ENCODE measurements at places on chromosomes 3 and 15.
A peak's percentile ranks its signal among the peaks of the same experiment; 100 is the strongest.

- DNase-seq, result no peak
Observed at GRCh38 chr15:60721257-60721626, 242.3 kb upstream of the ICE2 start.

- no peak for DNase-seq
Observed at GRCh38 chr3:184734903-184735701, 23.2 kb upstream of the MAGEF1 start.

DNA sequence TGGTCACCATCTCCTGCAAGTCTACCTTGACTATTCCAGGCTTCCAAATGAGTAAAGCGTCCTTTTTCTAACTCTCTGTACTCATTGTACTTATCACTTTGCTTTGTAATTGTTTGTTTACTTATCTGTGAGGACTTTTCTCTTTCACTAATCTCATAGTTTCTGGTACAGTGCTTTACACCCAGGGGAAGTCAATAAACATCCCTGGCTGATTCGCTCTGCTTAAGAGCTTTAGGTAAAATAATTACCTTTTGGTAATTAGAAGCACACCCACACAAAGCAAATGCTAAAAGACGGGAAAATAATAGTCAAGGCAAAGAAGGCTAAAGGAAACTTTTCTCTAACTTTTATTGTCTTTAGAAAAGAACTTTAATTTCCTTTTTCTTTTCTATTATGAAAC is 466.9 kb upstream of the ROBO1 start:
- no peak for DNase-seq

- DNase-seq, result no peak
Observed at GRCh38 chr15:89364741-89365450, 30.3 kb upstream of the POLG start.

DNA sequence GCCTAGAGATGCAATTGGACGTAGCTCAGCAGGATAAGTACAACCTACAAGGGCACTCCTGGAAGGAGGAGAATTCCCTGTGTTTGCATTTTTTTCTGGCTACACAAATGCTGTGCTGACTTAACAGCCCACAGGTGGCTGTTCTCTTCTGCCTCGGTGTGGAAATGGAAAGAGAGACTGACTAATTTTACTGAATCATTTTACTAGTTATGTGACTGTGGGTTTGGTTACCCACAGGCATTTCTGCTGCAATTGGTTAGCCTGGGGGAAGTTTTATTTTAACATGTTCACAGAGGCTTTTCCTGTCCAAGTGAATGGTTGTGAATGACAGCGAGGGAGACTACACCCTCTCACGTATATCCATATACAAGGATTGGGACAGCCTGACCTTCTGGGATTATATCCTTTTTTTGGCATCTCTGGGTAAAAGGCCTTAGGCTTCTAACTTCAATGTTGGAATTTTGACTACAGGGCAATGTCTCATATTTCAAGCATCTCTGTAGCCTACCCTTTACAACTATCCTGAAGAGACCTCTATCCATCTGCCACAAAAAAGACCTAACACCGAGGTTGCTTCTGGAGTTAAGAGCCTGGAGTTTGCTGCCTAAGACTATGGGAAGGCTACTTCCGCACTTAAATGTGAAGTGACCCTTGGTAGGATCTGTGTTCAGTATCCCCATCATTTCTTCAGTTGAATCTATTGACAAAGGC is 67.2 kb upstream of the TP63 start:
- peak; percentile 13 for DNase-seq

DNA sequence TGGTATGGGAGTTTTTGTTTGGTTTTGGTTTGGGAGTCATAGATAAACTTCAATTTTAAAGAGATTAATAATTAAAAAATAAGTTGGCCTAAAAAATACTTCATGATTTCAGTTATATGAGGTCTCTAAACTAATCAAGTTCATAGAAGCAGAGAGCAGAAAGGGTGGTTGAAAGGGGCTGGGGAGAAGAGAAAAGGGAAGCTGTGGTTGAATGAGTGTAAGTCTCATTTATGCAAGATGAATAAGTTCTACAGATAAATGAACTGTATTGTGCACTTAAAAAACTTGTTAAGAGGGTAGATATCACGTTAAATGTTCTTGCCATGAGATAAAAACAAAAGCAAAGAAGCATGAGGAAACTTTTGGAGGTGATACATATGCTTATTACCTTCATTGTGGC is 188.7 kb downstream of the NSUN3 start:
- no peak for DNase-seq

GRCh38 chr3:182501856-182502255 is 291.4 kb upstream of the ATP11B start:
- DNase-seq, result no peak

DNA sequence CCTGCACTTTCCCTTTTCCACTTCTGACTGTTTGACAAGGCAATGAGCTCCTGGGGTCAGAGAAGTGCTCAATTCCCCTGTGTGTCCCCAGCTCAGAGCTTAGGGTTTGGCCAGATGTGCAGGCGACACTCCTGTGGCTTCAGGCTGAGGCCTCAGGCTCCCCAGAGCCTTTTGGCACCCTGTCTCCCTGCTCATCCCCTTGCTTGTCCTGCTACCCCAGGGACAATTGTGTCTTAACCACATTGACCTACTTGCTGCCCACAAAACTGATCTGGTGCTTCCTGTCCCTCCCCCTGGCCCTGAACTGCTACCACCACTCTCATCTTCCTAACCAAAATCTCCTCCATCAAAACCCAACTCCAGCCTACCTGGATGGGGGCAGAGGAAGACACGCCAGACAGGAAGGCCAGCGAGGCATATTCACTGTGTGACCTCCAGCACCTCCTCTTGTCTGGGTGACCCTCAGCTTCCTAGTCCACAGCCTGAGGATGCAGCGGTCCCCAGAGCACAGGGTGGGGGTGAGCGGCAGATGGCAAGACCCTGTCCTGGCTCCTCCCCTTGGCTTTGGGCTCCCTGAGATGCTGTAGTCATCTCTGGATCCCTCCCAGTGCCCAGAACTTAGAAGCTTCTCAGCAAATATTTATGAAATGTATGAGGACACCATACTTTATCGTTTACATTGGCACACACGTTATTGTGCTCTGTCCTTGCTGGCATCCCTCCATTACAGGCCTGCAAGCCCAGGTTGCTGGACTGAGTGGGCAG is 98.9 kb upstream of the SLC6A6 start:
- no peak for DNase-seq

GRCh38 chr15:51144021-51144532 is 49.4 kb upstream of the TNFAIP8L3 start:
- DNase-seq, result no peak

- no peak for DNase-seq
Observed at GRCh38 chr3:69044608-69045007, 7.5 kb downstream of the TMF1 start.

- DNase-seq, result no peak
Observed at GRCh38 chr15:58118272-58118671, 19.9 kb upstream of the AQP9 start.

GRCh38 chr3:179476215-179476614 is 24.9 kb upstream of the GNB4 start:
- DNase-seq, result no peak

DNA sequence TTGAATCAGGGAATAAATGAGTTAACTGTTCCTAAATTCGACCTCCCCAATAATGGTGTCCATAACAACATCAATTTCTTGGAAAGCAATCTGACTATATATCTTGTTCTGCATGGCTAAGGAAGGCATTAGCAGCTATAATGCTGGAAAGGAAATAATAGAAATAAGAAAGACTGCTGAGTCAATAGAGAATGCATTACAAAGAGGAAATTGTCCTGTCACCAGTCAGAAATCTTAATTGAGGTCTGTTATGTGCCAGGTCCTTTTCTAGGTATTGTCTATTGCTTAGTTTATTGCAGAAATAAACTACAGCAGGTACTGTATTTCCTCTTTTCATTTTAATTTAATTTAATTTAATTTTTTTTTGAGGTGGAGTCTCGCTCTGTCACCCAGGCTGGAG is 5.9 kb upstream of the PPP1R2 start:
- DNase-seq, result no peak

GRCh38 chr15:59274126-59274970 is 67.7 kb downstream of the LDHAL6B start:
- DNase-seq, result no peak

- DNase-seq, result no peak
Observed at GRCh38 chr3:178491751-178492150, 44.5 kb upstream of the KCNMB2 start.

- DNase-seq, result no peak
Observed at GRCh38 chr15:48702569-48703236, 57.2 kb upstream of the FBN1 start.

DNA sequence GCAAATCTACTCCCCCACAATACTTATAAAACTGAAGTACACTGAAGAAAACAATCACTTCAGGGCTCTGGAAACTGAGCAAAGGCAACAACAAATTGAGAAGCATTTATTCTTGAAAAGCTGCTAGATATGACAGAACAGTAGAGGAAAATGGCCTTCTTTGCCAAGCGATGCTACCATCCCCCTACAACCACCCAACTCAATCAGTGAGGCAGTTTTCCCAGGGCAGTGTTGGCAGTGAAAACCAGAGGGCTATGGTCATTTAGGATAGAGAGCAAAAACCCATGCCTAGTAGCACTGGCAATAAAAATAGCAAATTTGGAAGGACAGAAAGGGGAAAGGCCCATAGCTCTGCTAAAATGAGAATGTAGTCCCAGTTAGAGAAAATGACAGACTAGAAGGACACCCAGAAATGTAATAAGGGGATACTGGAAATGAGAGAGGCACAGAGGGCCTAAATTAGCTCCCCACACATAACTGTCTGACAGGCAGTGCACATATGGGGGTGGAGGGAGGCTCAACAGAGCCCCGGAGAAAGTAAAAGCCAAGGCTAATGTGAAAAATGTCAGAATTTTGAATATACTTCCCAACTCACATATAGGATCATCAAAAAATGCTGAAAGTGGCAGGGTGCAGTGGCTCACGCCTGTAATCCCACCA is 143.5 kb downstream of the GSK3B start:
- DNase-seq, result no peak

DNA sequence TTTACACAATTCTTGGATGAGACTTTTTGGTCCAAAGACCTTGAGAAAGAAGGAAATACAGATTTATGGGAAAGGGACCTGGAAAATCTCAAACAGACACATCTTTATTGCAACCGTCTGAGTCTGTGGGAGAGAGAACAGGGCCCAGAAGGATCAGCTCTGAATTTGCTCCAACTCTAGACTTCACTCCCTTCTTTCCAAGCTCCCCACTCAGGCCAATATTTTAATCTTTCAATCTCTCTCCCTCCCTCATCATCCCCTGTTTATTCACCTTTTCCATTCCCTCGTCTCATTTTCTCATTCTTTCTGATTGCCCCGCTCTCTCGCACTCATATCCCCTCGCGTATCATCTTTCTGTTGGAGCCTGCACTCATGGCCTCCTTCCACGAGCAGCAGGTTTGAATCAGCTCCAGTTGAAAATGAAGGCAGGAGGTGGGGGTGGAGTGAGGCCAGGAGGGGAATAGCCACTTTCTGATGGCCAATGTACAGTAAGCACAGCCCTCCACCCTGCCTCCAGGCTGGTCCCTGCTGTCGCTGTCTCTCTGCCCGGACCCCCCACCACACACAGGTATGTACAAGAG is 63.6 kb upstream of the BOC start:
- no peak for DNase-seq

- no peak for DNase-seq
Observed at GRCh38 chr15:63043335-63044076, 959 bp downstream of the TPM1 start.

- DNase-seq, result no peak
Observed at GRCh38 chr3:194787072-194787471, 101.4 kb downstream of the FAM43A start.

DNA sequence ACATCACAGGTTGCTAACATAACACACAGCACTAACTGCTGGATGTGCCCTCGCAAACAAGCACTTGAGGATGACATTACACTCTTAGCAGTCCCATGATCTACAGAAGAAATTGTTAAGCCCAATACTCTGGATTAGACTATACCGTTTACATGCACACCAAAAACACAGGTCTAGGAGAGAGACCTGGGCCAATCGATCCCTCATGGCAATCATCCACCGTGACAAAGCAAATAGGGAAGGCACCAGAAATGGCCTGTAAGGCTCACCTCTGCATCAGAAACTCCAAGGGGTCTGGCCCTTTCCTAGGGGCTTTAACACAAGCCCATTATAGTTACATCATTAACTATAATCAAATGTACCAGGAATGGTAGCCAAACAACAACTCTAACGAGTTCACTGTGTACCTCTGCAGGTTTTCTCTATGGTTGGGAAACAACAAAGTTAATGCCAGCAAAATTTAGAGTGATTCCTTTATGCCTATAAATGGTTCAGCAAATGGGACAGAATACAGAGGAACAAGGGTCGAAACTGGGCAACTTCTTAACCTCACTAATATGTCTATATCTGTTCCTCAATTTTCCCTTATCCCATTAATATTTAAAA is 18.5 kb downstream of the TRANK1 start:
- no peak for DNase-seq

GRCh38 chr3:115478359-115478758 is 145.0 kb upstream of the GAP43 start:
- no peak for DNase-seq

DNA sequence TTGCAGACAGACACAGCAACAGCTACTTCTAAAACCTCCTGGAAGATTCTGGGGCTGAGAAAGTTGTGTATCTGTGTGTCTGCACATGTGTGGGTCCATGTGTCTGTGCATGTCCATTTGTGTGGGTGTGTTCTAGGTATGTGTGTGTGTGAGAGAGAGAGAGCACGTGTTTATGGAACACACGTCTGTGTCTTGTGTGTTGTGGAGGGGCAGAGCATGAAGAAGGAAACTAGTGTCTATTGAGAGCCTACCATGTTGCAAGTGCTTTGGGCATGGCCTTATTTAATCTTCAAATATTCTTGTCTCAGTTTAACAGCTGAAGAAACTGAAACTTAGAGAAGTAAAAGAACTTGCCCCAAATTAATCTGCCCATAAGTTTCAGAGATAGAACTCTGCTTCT is 327.5 kb downstream of the UACA start:
- no peak for DNase-seq

DNA sequence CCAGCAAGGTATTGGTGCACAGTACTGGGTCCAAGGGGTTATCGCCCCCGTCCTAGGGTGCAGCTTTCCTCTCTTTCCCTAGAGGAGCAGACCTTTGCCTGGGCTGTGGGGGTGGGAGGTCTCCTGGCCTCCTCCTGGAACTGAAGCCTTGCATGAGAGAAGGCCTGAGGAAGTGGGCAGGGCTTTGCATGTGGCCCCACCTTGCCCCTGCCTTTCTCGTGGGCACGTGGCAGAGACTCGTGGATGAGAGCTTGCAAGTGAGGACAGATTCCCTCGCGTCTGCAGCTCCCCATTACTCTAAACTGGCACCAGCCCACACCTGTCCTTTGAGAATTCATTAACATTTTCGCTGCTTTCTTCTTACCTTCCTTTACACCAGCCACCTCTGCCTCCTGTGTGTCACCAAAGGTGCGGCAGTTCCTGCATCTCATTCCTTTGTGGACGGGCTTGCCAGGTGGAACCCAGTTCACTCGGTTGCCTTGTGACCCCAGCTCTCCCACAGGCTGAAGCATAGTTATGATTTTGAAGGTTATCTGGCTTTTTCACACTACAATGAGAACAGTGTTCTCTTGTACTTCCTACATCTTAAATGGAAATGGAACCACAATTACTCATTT is 40.9 kb upstream of the NR2C2 start:
- DNase-seq, result no peak

GRCh38 chr3:158977497-158977896 is 175.6 kb downstream of the MFSD1 start:
- no peak for DNase-seq
